Stimulated activated CD8-positive, alpha-beta memory T cell treated with anti-CD3 and anti-CD28 coated beads, Interleukin-15, amount 100 ng/mL, for 1 hour (primary cell): ENCODE measurements at places on chromosomes 1 and 21.

DNA sequence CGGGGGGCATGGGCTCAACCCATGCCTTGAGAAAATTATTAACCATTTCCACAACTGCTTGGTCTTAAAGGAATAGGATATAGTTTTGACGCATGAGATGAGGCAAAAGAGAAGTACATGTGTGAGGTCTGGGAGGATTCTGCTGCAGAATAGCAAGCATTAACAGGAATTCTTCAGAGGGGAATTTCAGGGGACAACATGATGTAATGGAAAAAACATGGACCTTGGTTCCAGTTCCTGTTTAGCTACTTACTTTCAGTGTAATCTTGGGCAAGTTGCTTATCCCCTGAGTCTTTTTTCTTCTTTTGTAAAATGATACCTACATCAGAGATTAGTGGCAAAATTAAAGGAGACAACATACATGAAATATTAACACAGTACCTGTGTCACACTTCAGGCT is 85.6 kb downstream of the PRRX1 start:
- DNase-seq = no peak

DNA sequence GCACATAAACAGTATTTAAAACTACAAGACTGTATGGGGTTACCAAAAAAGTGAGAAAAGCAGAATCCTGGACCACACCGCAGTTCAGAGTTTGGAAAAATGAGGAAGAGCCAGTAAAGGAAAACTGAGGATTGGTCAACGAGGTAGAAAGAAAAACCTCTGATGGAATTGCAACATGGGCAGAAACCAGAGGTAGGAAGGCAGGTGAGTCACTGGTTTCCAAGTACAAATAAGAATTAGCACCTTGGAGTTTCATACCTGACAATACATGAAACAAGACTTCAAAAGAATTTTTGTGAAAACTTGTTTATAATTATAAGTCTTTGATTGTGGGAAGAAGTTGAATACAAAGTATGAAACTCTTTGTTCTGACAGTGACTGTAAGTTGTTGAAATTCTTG is 533.7 kb upstream of the DAB1 start:
- DNase-seq = no peak

- no peak for DNase-seq
Measured at GRCh38 chr1:15343729-15344128, 66.0 kb upstream of the EFHD2 start.

- peak; percentile 75 for DNase-seq
Measured at GRCh38 chr1:40818264-40818961, 34.8 kb downstream of the KCNQ4 start.

- no peak for DNase-seq
Measured at GRCh38 chr1:46277658-46278373, 25.6 kb downstream of the LRRC41 start.

GRCh38 chr1:58465825-58466629 is 80.5 kb downstream of the OMA1 start:
- no peak for DNase-seq

GRCh38 chr1:66381621-66382275 is 152.2 kb upstream of the SGIP1 start:
- DNase-seq = no peak
